ENCODE measurements at places on chromosomes 12 and 14. TPM values are rescaled to one million over a fixed set of nuclear protein-coding genes. Genes with fewer than 3 reads are reported as not detected.

The PPM1H gene
- total RNA-seq = 0.11 TPM

The CIDEB gene
- 28.6 TPM for total RNA-seq

The SIX4 gene
- 0.82 TPM for total RNA-seq

The CDH24 gene
- total RNA-seq = 2.6 TPM

The ZNF385A gene
- total RNA-seq = 0.70 TPM

The SALL2 gene
- 2.2 TPM for total RNA-seq

The KLHL33 gene
- 0.05 TPM for total RNA-seq

The KCNA1 gene
- total RNA-seq = not detected

The BCL11B gene
- total RNA-seq = 79.6 TPM

The GPR137C gene
- total RNA-seq = 0.34 TPM

The TAC3 gene
- total RNA-seq = not detected

The C12orf60 gene
- total RNA-seq = 1.5 TPM

The TXNDC16 gene
- 9.7 TPM for total RNA-seq

The FOXA1 gene
- total RNA-seq = not detected

The CABP1 gene
- not detected for total RNA-seq

The SOAT2 gene
- total RNA-seq = 0.45 TPM

The NFATC4 gene
- total RNA-seq = not detected

The UBE2N gene
- total RNA-seq = 203 TPM

The MUCL1 gene
- total RNA-seq = not detected

The SENP1 gene
- total RNA-seq = 43.0 TPM

The MIP gene
- not detected for total RNA-seq

The BIN2 gene
- 173 TPM for total RNA-seq

The ATN1 gene
- total RNA-seq = 35.9 TPM

The TAS2R42 gene
- not detected for total RNA-seq

The HRK gene
- total RNA-seq = not detected

The HCAR1 gene
- 2.7 TPM for total RNA-seq

The PLBD1 gene
- not detected for total RNA-seq

The POLE2 gene
- 33.9 TPM for total RNA-seq

The ARHGAP9 gene
- total RNA-seq = 172 TPM

The INF2 gene
- total RNA-seq = 169 TPM

The RXYLT1 gene
- total RNA-seq = 16.8 TPM

The KLRC3 gene
- not detected for total RNA-seq

The ACTN1 gene
- total RNA-seq = 95.3 TPM

The DBX2 gene
- total RNA-seq = not detected

The GYS2 gene
- 0.23 TPM for total RNA-seq

The CRACR2A gene
- 39.2 TPM for total RNA-seq

The OR4E2 gene
- total RNA-seq = not detected

The STON2 gene
- total RNA-seq = not detected

The RHOJ gene
- total RNA-seq = not detected

The SLC17A8 gene
- total RNA-seq = not detected

The LBHD2 gene
- not detected for total RNA-seq

All from T-helper 2 cell treated with Interferon-gamma antibody and Interleukin-4, amounts not matched to agents 100 ng/mL and 5 ng/mL, for 36 hours (primary cell).